Activated B cell treated with CpG ODN at 0.5 μM for 24 hours (primary cell): ENCODE measurements at places on chromosomes 3 and 15.

GRCh38 chr15:38605744-38606143, 41.1 kb upstream of the RASGRP1 start:
- no peak for DNase-seq

DNA sequence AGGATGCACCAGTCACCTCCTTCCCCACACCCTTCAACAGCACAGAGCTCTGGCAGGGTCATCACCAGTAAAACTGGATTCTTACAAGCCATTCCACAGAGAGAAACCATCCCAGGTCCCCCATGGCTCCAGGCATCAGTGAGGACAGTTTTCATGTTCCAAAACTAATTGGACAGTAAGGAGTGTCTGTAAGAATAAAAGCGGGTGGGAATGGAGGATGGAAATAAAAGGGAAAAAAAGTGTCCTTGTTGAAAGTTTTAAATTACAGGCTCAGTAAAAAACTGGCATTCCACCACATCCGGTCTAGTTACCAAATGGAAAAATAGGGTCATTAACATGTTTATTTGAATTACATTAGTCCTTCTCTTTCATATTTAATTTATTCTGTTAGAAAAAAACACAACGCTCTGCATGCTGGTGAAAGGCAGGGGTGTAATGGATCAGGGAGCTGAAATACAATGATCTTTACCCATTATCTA, 117.4 kb downstream of the TIGIT start:
- DNase-seq, result no peak

DNA sequence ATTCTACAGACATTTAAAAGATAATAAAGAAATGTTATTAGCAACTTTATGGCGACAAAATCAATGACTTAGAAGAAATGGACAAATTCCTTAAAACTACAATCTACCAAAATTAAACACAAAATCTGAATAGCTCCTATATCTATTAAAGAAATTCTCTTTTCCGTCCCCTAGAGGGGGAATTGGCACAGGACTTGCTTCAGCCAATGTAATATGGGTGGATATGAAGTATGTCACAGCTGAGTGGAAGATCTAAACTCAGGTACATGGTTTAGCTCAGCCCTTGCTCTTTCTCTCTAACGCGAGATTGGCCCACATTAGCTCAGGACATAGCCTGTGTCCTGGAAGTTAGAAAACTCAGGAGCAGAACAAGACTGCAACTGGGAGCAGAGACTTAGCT, 79.3 kb downstream of the DNAH12 start:
- DNase-seq, result no peak

GRCh38 chr3:122105626-122106025, 50.5 kb downstream of the CD86 start:
- no peak for DNase-seq

DNA sequence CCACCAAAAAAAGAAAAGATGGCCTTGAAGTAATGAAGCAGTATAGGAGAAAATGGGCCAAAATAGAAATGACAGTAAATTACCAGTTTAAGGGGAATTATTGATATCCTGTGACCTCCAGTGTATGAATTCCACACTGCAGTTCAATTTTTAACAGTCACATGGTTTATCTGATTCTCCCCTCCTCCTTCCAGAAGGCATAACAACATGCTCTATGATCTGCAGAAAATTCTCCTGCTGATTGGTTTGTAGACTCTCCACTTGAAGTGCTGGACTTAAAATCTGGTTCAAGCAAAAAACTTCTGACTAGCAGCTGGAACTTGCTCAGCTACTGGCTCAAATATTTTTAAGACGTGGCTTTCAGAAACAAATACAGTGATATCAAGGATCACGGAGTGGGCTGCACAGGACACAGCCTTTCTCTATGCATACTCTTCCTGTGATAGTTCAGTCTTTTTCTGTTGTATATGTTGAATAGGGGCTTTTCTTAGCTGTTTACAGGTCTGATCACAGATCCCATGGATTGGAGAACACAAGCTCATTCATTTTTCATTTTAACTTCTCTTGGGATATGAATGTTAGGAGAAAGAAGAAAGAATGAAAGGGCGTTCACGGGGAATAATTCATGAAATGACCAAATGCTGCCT, 211.5 kb downstream of the LSAMP start:
- DNase-seq, result no peak

DNA sequence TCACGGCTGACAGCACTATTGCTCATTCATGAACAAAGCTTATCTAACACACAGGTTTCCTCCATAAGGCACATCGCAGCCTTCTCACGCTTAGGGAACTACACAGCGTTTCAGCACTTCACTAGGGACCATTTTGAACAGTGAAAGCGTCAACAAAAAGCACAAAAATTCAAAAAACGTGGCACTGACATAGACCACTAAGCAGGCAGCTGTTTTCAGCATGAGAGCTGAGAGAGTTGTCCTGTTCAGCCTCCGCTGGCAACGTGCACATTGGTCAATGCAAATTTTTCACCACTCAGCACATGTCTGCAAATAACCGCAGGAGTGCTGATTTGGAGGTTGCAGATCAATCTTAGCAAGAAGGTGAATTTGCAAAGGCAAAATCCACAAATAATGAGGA, 109.2 kb downstream of the LRRK1 start:
- DNase-seq, result no peak

GRCh38 chr3:46628901-46629369, 16.6 kb downstream of the FAM240A start:
- DNase-seq, result no peak

- DNase-seq, result no peak
Observed at GRCh38 chr3:131396170-131396569, 14.6 kb downstream of the NUDT16 start.

GRCh38 chr15:67433495-67434099, 87.3 kb upstream of the C15orf61 start:
- DNase-seq, result no peak

- no peak for DNase-seq
Observed at GRCh38 chr15:64013179-64014062, 32.9 kb downstream of the DAPK2 start.

- no peak for DNase-seq
Observed at GRCh38 chr3:46970391-46971091, 6.0 kb downstream of the CCDC12 start.

DNA sequence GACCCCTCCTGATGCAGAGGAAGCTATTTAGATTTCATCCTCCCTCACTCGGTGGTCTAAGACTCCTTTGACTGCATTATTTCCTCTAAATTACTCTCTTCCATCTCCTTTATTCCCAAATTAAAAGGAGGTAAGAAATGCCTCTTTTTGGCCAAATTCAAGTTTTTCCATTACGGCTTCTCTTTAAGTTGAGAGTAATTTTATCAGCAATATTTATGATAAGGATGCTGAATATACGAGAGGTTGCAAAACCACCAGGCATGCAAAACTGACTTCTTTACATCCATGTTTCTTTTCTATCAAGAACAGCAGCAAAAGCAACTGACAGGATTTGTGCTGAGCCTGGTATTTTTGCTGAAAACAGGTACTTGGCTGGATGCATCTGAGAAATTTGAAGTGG, 262.0 kb upstream of the RARB start:
- no peak for DNase-seq

DNA sequence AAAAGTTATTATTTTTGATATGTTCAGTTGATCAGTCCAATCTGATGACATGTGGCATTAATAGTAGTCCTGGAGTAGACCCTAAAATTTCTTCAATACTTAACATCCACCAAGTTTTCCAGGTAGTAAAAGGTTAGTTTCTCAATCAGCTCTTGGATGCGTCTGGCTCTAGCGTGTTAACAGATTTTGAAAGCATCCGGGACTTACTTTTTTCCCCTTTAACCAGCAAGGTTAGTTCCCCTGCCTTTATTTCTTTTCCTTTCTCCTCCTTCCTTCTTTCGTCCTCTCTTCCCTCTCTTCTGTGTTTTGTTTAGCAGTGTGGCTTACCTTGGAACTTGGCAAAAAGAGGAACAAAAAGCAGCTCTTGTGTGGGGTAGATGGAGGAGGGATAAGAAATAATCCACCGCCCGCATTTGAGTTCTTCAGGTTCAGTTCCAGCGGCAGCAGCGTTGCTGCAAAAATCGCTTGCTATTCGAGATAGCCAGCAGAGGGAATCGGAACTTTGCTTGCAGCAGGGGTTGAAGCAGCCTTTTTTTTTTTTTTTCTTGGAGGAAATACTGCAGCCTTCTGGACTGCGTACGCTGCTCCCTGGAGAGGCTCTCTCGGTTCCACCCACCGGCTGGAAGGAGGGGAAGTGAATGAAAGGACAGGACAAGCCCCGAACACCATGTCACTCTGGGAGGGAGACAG, at the start of gene RBMS3:
TSS of gene RBMS3 (plus strand) at position 668 of the 690 bp plus-strand sequence.
- DNase-seq, result no peak

DNA sequence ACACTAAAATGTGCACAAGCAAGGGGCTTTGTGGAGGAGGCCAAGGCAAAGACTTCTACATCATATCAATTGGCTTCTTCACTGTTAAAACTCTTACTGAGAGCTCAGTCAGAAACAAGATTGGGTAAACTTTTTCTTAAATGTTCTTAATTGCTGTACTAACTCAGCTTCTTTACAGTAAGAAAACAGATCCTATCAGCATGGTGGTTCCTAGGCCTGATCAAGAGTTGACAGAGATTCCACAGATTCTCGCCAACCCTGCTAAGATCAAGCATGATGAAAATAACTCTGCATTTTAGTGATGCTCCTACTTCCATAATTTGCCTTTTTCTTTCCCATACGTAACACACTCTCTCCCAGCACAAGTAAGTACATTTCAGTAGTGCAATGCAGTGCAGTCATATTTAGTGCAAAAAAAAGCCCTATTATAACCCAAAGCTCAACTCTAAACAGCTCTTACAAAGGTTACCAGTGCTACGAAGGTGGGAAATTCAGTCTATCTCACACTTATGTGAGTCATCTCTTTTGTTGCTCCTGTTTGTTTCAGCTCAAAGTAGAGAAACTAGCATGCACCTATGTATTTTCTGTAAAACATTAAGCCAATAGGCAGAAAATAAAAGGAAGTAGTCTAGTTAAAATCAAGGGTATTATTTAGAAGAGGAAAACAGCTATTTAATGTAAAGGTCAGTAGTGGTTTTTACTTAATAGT, 29.9 kb downstream of the TIGIT start:
- DNase-seq, result no peak
